ENCODE measurements at places on chromosomes 2 and 18. TPM values are rescaled to one million over a fixed set of nuclear protein-coding genes. Genes with fewer than 3 reads are reported as not detected.

Gene LOXHD1
- total RNA-seq = not detected

Gene IL36B
- not detected for total RNA-seq

Gene COX7A2L
- 98.8 TPM for total RNA-seq

Gene RFTN2
- 2.5 TPM for total RNA-seq

Gene EGR4
- not detected for total RNA-seq

Gene ELAC1
- 9.2 TPM for total RNA-seq

Gene TDRD15
- not detected for total RNA-seq

Gene MLPH
- 4.3 TPM for total RNA-seq

Gene HEATR5B
- 33.5 TPM for total RNA-seq

Gene FTCDNL1
- 0.74 TPM for total RNA-seq

Gene MC5R
- not detected for total RNA-seq

Gene DSC3
- total RNA-seq = 0.47 TPM

Gene LOXL3
- 64.2 TPM for total RNA-seq

Gene SKOR2
- 6.7 TPM for total RNA-seq

Gene SGO2
- 6.6 TPM for total RNA-seq

Gene OR6B2
- total RNA-seq = not detected

Gene TUBA3E
- not detected for total RNA-seq

Gene ZSWIM2
- not detected for total RNA-seq

Gene DNAJC5G
- not detected for total RNA-seq
